NCI-H1092 (cell line): ENCODE measurements at places on chromosomes 12 and 14.

DNA sequence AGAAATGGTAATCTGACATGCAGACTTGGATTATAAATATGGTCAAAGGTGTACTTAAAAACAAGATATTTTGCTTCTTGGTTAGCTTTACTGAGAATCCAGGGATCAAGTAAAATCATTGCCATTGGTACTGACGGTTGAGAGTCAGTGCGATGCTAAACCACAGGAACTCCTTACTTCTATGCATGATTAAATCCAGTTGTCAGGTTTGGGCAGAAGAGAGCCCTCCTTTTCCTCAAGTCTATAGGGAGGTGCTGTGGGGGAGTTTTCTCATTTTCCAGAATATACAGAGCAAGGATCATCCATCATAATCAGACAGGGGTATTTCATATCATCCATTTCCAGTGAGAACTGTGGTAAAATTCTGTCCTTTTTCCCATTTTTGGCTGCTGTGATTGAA is 839.1 kb downstream of the NRXN3 start:
- no peak for DNase-seq

DNA sequence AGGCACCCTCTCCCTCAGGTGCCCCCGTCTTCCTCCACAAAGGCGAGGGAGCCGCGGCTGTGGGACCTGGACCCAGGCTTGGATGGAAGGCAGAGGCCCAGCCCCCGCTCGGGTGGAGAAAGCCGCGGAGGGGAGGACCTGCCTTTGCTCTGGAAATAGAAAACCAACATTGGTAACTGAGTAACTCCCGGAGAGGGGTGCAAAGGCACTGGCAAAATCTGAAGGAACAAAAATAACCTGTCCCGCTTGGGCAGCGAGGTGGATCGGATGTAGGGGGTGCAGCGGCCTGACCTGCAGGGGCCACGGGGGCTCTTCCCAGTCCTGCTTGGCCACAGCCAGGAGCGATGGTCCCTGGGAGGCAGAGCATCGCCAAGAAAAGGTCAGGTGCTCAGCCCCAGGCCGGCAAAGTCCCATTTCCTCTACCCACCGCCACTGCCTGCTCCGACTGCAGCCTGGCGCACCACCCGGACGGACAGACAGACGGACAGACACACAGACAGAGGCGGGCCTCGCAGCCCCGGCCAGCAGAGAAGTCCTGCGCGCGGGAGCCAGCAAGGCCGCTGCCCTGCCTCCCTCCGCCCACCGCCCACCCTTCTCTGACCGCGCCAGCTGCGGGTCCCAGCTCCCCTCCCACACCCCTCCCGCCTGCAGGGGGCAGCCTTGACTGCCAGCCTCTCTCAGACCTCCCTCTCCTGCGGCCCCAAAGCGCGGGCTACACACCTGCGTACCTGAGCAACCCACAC is 21.4 kb upstream of the TMEM106C start:
- DNase-seq: peak; percentile 34

DNA sequence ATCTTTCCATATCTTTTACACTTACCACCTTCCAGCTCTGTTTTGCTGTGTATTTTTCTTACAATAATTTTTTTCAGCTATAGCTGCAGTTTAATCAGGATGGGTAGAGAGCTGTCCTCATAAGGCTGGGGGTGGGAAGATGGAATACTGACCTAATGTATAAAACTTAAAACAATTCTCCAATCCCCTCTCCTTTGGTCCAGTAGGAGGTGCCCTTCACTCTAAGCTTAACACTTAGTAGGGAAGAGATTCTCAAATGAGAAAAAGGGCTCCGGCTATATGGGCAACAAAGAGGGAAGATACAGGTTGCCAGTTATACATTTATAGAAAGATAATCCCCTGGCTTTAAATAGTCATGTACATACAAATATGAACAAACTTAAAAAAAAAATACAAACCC is 2.8 kb downstream of the ORMDL2 start:
- no peak for DNase-seq

GRCh38 chr12:97848051-97848450 is 385.4 kb downstream of the RMST start:
- DNase-seq: no peak

DNA sequence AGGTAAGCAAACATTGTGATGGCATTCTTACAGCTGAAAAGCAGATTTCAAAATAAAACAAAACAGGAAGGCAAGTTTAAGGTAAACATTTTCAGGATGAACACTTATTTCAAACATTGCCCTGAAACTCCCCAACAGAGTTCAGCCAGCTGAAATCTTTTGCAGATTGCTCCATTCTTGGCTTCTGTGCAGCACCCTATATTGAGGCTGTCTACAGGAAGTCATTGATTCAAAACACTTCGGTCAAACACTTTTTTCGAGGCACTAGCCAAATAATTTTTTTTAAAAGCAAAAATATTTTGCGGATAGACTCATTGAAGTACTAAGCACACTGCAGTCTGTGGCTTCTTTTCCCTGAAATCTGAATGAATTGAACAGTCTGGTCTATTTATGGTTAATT is 318.1 kb upstream of the PDE3A start:
- DNase-seq: no peak

DNA sequence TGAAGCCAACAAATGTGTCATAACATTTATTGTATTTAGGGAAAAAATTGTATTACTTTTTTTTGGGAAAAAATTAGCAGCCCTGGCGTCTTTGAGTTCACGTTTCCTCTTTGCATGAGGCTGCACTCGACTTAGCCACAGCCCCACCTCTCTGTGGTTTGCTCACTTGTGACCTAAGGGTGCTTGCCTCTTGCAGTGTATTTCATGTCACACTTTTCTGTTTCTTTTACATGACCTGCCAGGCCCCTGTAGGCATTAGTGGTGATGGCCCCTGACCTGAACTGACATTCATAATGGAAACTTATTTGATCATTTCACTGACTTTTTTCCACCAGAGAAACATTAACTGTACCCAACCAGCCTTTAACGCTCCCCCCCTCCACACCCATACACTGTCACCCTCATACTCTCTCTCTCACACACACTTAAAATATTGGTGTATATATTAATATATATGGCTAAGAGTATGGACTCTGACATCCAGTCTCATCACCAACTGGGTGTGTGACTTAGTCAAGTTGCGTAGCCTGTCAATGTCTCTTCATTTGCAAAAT is 122.9 kb downstream of the PRKCH start:
- DNase-seq: no peak

DNA sequence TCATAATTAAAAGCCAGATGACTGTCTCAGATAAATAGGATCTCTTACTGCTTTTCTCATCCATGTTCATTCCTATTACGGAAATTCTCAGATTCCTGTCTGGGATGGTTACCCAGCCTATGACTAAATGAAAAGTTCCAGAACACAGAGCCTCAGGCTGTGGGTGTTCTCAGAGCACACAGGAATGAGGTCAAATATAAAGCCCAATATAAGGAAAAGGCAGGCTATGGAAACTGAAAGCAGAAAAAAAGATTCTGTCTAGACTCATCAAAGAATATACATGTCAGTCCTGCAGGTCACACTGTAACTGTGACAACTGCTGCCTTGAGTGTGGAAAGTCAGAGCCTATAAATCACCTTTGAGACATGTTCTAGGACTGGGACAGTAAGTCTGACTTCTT is 64.3 kb downstream of the DCAF5 start:
- no peak for DNase-seq

DNA sequence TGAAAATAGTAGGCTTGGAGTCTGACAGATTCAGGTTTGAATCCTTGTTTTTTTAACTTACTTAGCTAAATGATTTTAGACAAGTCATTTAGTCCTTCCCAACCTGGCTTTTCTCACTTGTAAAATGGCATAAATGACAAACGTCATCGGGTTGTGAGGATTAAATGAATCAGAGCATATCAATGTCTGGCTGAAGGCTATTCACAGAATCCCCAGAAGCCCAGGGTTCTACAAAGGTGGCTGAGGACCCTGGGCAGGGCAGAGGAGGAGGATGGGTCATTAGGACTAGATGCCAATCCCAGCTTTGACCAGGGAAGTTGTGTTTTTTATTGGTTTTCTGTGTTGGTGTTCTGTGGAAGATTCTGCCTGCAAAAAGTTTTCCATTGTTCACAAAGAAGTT is 7.6 kb upstream of the PTPRB start:
- no peak for DNase-seq

DNA sequence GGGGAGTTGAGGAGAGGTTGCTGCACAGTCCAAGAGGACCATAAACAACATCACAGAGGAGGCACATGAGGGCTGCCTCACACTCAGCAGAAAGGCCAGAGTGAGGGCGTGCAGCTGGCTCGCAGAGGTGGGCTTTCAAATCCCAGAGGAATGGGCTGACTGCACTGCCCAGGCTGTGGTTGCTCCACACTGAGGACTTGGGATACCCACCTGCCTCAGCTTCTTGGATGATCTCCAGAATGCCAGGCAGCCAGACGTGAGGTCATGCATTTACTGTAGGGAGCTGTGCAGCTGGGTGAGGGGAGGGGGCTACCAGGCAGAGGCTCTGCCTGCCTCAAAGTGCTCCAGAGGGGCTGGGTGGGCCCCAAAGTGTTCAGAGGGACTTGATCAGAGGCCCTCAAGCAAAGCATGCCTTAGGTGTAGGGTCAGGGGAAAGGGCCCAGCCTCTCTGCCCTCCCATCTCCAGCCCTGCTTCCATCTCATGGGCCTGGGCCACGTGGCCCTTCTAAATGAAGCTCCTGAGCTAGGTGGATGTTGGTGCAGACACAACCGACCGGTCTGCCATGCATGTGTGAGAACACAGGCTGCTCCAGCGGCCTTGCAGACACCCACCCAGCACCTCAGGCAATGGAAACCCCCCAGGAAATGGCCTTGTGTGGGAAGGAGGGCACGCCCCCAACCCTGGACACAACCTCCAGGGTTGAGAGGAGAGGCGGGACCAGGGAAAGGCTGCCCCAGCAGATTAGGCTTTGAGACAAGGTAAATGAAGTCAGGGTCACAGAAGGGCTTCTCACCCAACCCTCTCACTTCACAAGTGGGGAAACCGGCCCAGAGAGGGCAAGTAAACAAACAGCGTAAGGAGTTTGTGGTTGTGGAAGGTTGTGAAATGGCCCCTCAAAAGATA is 90.8 kb downstream of the NTF3 start:
- DNase-seq: peak; percentile 60

DNA sequence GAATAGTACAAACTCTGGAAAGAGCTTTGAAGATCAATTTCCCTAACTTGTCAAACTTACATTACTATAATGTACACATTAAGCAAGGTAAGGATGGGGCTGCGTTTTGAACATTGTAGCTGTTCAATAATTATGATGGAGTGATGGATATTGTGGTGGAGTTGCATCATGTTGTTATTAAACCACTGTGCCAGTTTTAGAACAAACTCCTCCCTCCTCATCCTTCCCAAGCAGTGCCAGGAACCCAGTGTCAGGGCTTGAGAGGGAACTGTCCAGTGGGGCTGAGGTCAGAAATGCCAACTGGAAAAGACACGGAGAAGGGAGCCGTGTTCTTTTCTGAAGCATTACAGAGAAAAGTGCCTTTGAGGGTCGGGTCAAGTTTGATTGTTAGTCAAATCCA is 31.9 kb upstream of the PAPOLA start:
- no peak for DNase-seq

DNA sequence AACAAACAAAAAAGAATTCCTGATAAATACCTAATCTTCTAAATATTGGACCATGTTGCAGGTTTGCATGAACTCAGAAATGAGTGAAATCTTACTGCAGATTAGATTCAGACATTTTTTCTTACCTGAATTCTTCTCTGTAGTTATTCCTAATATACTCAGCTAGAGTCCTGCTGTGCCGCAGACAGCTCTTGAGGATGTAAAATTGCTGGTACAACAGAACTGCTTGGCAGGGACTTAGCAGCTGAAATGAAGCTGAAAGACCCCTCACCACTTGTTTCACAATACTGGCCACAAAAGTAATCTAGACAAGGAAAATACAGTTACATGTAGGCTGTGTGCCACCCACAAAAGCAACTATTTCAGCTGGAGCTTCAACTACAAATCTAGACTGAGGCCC is 48.3 kb upstream of the KICS2 start:
- DNase-seq: no peak

GRCh38 chr12:4700621-4701026 is 19.6 kb upstream of the GALNT8 start:
- DNase-seq: peak; percentile 22

DNA sequence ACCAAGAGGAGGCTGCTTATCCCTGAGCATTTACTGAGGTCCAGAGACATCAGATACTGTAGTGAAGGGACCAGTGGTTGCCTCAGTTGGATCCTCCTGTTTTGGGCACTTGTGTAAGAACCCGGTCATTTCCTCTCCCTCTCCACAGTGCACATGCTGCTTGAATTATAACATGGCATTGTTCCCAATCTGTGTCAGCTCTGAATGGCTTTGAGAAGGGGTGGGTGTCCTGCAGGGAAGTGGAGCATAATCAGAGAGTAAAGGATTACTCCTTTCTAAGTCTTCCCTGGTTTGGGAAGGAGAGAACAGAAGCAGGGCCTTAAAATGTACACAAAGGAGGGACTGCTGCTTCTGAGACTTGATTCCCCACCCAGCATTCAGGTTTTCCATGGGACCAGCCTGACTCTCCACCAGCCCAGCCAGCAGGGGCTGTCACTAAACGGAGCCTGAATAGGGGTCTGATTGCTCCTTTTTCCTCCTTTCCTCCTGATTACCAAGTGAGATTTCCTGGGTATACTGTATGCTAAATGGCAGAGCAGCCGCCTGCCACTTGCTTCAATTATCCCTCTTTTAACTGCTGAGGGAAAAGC is 78.4 kb downstream of the NRXN3 start:
- DNase-seq: peak; percentile 43

DNA sequence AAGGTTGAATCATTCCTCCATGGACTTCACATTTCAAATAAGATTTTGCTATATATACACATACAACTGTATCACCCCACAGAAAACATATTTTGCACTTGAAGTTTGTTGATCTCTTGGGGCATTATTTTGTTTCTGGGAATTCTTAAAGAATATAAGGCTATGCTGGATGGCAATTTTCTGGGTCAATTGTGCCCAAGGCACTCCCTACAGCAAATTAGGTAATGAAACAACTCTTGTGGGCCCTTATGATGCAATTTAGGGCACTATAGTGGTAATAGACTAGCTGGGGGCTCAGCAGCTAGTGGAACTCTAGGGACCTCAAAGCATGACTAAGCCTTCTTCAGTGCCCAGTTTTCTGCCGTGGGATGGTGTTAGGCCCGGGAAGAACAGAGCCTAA is 444.4 kb downstream of the NRXN3 start:
- DNase-seq: no peak

- DNase-seq: no peak
Observed at GRCh38 chr14:53900499-53900898, 56.1 kb downstream of the BMP4 start.
